GM10248 (cell line): ENCODE measurements at places on chromosomes 4 and X.

GRCh38 chr4:76301068-76301774, 5.3 kb upstream of the STBD1 start:
- peak; percentile 78 for DNase-seq

DNA sequence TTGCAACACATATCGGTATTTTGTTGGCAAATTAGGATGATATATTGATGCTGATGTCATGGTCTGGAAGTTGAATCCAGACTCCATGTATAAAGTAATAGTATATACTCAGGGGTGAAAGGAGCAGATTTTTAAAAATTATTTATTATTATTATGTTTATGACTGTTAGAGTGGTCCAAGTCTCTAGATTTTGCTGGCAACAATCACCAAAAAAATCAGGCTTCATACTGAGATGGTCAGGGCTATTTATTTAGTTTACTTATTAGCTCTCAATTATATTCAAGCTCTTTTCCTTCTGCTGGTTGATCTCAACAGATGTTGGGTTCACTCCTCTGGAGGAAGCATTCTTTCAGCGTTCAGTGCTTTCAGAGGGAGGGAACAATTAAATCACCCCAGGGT, 73.9 kb upstream of the VCX3B start:
- no peak for DNase-seq

- no peak for DNase-seq
These were observed 20.1 kb downstream of the SPON2 start for GRCh38 chr4:1152290-1152689.

DNA sequence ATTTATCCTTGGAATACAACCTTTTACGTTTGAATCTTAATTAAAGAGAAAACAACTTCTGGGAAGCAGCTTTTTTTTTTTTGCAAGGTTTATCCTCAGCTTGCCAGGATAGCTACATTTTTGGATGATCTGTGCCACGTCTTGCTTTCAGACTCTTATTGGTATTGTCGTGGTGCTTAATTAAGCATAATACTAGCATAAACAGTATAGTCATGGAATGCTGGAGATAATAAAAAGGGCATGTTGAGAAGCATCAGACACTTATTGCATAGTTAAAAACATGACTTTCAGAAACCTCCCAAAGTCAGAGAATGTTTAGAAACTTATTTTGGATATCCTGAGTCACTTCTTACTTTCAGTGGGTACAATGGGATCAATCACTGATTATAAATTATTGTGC, 77.0 kb downstream of the PALLD start:
- no peak for DNase-seq

GRCh38 chrX:19907794-19908193, 20.4 kb upstream of the SH3KBP1 start:
- DNase-seq = no peak

DNA sequence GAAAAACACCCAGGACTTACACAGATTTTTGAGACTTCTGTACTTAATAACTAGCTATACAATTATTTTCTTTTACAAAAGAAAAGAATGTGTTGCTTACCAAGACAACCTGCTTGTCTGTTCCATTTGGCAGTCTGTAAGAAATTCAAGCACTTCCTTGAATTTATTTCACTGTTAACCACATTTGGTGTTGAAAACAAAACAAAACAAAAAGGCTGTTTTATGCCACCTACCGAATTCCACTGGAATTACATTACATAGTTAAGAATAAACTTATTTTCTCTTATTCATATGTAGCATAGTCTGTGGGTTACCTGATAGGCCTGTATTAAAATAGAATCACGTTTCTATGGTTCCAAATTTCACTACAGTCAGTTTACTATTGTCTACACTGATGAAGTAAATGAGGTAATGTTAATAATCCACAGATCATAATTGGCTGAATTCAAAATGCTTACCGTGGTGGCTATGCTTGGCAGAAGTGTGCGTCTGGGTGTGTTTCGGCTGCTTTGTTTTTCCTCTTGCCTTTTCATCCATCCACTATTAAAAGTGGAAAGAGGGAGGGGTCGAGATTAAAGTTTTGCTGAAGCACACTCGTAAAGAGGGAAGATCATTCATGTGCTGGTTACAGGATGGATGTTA, at the start of gene TLR1:
Gene TLR1 (minus strand): TSS at position 138 of the 642 bp plus-strand sequence. CDS start 5,960 bp downstream, outside the sequence.
- DNase-seq = no peak

- no peak for DNase-seq
These were observed 13.3 kb downstream of the APLN start for GRCh38 chrX:129641469-129641868.
